ENCODE measurements at places on chromosomes 2 and 18.

DNA sequence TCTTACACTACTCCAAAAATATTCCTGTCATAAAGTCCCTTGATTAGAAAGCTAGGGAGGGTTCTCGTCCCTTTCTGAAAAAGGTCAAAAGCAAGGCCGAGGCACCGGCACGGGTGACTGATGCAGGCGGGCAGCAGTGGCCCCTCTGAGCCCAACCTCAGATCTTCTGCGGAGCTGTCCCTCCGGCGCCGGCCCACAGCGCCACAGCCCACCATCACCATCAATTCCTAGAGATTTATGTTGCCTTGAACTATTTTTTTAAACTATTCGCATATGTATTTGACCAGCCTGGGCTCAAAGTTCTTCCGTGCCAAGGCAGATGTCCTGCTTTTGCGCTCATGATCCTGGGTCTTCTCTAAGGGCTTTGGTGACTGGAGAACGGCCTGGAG, 26.8 kb downstream of the PRELID3A start:
- DNase-seq = no peak

DNA sequence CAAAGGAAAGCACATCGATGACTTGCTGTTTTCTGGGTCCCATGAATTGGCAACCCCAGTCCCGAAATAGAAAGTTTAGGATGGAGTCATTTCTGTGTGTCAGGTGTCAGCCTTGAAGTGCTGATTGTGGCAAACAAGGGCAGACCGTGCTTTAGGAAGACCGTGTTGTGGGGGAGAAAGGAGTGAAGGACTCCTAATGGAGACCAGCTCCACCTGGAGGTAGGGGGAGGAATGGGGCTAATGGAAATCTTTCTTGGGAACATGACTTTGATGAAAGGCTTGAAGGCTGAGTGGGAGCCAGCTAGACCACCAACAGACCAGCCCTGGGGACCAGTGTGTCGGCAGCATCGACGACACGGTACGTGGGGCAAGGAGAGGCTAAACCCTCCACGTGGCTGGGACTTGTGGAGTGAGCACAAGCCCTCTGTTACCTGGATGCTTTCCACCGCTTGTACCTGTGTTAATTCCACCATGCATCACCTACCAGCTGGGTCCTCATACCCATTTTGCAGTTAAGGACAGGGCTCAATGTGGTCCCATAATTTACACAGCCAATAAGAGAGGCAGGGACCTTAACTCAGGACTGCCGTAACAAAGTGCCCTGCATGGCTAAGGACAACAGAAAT, 104.2 kb downstream of the SH3BP4 start:
- DNase-seq = no peak

DNA sequence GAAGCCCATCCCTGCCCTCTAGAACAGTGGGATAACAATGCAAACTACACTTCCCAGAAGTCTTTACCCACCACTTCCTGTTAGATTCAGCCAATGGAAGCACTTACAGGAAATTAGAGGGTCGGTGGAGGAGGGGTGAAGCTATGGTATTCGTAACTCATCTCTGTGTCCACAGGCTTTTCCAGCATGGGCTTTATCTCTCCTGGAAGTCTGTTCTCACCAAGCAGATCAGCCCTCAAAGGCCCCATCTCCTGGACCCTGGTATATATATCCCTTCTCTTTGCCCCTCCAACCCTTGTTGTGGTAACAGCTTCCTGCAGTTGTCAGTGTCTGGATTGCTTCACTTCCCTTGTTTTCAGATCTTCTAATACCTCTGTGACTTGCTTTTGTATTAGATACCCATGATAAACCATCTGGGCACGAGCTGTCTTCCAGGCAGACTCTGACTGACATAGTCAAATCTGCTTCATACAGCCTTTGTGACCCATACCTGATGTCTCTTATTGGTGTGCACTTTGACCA, 475.0 kb upstream of the POU3F3 start:
- no peak for DNase-seq

DNA sequence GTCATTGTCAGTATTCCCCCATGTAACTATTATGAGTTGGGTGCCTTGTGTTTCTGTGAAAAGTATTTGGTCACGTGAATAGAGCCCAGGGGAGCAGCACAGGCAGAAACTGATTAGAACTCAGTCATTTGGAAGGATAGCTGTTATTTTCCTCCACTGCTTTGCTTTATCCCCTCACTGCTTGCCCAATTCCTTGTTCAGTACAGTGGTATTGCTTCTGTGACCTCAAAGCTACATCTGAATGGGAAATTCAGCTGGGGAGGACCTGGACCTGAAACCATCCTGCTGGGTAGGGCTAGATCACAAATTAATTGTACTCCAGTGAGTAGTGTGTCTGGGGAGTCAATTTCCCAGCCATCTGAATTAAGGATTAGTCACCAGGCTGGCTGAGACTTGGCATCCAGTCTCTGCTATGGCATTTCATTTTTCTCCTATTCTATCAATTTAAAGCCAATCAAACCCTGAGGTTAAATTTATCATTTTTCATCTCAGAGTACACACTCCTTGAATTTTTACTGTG, 1231.6 kb upstream of the GYPC start:
- DNase-seq = no peak

- no peak for DNase-seq
Measured at GRCh38 chr2:45833968-45834344, 182.5 kb downstream of the PRKCE start.

All from activated CD4-positive, alpha-beta T cell treated with anti-CD3 and anti-CD28 coated beads, Interleukin-2, amount 50 U/mL, for 16 hours (primary cell).